ENCODE measurements at places on chromosomes 2 and 18.

DNA sequence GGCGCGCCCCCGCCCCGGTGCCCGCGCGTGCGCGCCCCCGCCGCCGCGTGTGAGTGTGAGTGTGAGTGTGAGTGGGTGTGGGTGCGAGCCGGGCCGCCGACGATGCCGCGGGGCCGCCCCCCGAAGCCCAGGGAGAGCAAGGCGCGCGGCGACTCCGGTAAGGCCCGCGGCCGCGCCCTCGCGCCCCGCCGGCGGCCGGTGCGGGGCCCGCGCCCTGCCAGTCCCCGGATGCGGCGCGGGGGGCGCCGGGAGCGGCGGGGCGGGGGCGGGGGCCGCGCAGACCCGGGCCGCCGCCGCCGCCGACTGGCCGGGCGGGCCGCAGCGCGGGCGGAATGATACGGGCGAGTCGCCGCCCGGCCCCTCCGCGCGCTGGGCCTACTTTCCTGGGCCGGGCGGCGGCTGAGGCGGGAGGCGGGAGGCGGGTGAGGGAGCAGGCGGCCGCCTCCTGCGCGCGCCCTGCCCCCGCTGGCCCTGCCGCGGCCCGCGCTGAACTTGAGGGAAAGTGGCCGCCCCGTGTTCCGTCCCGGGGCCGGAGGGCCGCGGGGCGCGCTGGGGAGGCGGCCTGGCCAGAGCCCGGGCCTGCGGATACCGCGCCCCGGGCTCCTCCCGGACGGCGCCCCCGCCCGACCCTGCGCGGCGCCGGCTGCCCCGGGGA, at the start of gene ZNF236:
TSS of gene ZNF236 (plus strand) at position 52 of the 655 bp plus-strand sequence. CDS start at position 103, 51 bp downstream.
- DNase-seq = no peak

DNA sequence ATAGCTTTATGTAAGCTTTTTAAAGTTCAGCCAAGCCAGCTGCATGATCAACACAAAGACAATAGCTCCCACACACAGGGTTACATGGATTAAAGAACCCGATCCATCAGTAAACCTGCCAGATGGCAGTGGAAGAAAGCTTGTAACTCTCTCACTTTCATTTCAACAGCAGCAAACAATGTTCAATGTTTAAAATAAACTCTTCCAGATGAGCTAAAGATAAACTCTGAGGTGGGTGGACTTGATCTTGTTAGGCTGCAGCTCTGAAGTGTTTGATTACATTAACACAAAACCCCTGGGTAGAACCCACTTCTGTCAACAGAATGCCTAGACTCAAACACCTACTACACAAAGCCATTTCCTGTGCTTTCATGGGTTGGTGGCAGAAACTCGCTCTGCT, 13.9 kb downstream of the RDH14 start:
- DNase-seq = no peak

DNA sequence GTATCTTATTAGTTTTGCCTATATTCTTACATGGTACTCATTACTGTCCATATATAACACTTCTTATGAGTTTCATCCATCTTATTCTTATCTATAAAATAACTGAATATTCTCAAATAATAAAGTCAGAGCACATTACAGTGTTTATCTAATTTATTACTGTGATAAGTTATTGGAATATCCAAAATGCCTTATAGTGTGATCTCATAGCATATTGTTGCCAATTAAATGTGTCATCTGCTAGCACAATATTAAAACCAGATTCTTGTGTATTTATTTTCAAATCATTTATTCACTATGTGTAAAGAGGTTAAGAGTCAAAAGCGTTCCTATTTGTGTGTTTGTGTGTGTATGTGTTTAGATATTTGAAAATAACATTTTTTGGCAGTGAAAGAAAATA, 151.9 kb downstream of the WDR7 start:
- DNase-seq = no peak

DNA sequence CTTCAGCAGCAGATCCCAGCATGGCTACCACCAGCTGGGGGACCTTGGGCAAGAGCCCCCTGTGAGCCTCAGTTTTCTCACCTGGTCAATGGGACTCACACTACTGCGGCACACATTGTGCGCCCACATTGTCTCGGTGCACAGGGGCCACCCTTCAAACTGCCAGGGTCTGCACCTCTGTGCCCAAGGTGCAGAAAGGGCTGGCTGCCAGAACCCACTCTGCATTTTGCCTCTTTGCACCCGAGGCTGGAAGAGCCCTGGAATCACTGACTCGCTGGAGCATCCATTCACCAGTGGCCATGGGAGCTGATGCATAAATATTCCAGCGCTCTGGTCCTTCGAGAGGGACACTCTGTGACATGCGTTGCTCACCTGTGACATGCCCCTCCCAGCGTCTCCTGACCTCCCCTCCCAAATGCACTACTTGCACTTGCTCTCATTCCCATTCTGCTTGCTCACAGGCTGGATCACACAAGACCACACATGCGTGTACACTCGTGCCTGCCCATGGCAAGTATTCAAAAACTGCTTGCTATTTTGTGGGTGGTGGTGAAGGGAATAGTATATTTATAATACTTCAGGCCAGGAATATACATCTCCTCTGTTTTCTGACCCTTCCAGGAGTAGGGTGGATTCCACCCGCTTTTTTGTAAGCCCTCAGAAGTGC, 18.8 kb upstream of the C1QL2 start:
- DNase-seq = no peak

GRCh38 chr2:122706757-122707223, 951.3 kb downstream of the TSN start:
- no peak for DNase-seq

DNA sequence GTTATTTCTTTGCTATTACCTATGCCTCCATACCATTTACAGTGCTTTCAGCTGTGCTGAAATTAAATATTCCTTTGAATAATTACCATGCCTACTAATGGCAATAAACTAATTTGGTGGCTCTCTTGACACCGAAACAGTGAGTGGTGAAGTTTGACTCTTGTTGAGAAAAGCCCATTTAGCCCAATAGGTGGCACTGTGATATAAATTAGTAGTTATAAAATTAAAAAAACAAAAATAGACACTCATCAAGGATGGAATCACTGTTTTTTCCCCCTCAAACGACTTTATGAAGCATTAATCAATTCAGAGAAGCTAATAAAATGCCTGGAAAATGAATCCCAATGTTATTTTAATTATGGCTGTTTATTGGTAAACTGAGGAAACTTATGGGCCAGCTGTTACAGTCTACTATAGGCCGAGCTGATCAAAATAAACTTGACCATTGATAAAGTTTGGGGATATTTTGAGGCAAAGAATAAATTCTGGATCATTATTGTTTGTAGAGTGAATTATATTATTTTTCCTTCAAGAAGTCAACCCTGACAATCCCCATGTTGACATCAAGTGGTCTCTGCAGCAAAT, 339.6 kb downstream of the TRIB2 start:
- no peak for DNase-seq

DNA sequence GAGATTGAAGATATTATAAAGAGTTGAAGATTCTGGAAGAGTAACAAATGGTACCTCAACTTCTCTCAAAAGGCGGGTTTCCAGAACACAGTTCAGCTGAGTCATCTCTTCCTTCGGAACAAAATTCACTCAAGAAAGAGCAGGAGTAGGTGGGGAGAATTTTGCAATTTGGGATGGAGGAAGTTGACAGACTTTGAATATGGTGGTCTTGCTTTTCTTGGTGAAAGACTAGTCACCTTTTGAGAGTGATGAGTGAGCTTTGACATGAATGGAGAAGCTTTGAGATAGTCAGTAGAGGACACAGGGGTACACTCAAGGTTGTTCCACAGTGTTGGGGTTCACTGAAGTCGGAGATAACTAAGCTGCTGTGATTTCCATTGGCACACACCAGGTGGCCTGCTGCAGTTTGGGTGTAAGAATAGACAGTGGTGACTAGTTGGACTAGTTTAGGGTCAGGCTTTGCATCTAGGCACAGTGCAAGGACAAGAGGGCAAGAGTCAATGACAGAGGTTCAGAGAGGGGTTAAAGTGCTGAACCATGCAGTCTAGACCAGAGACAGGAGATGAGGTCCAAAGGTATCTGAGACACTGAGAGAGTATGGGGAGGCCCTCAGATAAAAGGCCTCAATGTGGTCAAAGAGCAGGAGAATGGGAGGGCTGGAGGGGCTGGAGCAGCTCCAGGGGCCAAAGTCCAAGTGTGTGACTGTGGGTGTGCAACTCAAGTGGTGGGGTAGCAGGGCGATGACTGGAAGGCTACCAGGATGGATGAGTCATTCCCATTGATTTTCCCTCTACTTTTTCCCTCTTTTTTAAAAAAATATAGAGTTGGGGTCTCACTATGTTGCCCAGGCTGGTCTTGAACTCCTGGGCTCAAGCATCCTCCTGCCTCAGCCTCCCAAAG, 7.7 kb downstream of the CCL20 start:
- no peak for DNase-seq

- DNase-seq = no peak
Measured at GRCh38 chr2:237209885-237210284, 124.2 kb downstream of the COPS8 start.

DNA sequence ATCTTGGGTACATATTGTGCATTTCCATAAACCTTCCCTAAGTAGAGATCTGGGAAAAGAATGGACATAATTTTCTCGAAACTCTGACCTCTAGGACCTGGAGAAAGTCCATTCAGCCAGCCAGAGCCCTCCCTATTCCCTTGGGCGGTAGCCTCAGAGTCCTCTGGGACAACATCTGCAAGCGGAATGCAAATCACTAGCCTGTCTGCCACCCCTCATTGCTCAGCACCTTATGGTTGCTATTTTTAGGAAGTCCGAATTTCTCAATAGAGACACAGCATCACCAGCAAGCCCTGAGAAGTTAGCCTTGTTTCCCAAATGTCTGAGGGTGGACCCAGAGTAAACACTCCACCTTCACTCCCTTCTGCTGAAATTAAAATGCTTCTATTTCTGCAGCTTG, 17.6 kb upstream of the CD28 start:
- no peak for DNase-seq

DNA sequence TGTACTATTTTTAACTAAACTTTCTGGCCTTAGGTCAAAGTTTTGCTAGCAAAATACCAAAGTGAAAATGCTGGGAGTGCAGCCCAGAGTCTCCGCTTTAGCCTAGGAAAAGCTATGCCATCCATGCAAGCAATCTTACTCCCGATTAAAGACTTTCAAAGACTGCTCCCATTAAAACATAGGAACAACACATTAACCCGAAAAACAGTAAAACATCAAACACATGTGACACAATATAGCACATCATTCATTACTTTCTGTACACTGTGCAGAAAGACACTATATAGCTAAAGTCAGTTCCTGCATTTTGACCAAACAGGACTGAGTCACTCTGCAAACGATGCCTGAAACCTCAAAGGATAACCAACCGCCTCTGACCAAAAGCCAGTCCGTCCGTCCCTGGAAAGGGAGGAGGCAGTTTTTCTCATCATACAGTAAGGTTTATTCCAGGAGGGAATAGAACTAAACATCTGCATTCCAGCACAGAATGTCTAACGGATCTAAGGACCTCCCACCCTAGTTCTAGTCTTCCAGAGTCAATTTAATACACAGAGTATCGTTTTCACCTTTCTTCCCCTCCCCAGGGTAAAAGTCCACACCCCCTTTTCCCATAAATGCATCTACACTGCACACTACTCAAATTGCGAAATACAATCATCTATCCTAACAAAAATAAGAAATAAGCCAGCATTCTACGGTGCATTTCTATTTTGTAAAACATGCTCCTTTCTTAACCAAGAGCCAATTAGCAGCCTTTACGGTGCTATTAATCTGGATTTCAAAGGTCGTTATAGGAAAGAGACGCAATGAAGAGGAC, 1.7 kb downstream of the ROCK2 start:
- DNase-seq = no peak

- no peak for DNase-seq
Measured at GRCh38 chr2:117967977-117968718, 45.7 kb downstream of the CCDC93 start.

- no peak for DNase-seq
Measured at GRCh38 chr2:71858071-71858470, 289.6 kb downstream of the CYP26B1 start.

GRCh38 chr2:11514081-11514730, 19.6 kb upstream of the GREB1 start:
- no peak for DNase-seq

DNA sequence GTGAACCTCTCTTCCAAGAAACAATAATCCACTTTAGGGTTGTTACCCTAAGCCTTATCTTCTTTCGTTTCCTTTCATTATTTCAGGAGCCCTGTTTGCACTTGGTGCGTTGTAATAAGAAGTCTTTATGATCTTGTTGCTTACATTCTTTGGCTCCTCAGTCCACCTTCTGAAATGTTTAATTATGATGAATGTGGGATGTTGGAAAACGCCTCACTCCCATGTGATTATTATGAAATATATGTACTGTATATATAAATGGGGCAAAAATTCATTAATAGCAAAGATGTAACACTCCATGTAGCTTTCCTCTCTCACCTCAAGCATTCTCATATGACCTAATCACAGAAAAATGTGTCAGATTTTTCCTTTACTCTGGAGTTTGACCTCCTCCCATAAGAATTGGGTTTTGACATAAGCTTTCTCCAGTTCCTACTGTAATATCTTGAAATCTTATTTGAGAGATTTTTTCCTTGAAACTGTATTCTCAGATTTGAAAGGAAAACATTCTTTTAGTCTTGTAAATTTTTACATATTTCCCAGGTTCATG, 397.2 kb upstream of the FANCL start:
- no peak for DNase-seq
